ENCODE measurements at places on chromosomes 6 and 20.

- no peak for DNase-seq
Measured at GRCh38 chr6:131067521-131067920, 4.5 kb upstream of the EPB41L2 start.

DNA sequence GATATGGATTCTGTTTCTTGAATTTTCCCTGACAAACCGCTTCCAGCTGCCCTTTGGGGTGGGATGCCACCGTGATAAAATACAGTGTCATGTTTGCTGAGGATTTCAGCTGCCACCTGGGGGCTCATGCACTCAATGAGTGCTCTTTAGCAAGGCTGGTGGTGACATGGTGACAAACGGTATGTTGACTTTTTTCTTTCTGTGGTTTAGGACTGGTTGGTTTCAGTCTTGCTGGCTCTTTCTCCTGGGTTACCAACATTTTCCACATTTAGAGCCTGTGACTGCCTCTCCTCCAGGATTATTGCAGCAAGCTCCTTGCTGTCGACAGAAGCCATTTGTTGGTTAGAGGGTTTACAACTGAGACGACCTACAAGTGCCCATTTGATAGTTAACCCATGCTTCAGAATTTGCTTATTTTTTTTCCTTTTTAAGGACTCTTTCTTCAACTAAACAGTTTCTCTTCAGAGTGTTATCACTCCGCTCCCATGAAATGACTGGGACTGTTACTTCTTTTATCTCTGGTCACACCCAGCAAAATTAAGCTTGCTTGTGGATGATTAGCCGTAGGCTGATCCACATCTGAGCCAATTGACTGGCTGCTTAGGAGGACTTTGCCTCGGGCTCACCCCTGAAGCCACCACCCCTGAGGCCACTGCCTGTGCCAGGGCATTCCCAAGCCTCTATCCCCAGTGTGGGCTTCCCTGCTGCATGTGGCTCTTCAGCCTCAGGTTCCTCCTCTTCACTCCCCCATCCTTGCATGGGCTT, 48.4 kb upstream of the CDYL start:
- DNase-seq, result no peak

- DNase-seq, result no peak
Measured at GRCh38 chr6:37535428-37535758, 35.7 kb upstream of the CCDC167 start.

GRCh38 chr6:133977983-133978895, 25.2 kb downstream of the TBPL1 start:
- no peak for DNase-seq

DNA sequence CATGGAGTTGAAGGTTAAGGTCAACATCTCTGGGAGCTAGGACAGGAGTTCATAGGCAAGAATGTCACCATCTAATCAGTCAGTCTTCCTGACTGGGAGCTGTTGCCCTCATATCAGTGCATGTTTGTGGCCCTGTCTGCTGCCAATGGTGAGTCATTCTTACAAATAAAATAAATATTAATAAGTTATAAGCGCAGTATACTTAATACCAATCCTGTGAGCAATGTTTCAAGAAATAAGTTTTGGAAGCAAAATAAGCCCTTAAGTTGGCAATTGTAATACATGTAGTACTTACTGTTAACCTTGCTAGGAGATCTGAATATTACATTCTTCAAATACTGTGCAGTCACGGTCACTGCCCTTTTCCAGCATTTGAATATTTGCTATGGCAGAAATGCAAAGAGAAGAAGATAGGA, 20.2 kb upstream of the MDGA1 start:
- no peak for DNase-seq

DNA sequence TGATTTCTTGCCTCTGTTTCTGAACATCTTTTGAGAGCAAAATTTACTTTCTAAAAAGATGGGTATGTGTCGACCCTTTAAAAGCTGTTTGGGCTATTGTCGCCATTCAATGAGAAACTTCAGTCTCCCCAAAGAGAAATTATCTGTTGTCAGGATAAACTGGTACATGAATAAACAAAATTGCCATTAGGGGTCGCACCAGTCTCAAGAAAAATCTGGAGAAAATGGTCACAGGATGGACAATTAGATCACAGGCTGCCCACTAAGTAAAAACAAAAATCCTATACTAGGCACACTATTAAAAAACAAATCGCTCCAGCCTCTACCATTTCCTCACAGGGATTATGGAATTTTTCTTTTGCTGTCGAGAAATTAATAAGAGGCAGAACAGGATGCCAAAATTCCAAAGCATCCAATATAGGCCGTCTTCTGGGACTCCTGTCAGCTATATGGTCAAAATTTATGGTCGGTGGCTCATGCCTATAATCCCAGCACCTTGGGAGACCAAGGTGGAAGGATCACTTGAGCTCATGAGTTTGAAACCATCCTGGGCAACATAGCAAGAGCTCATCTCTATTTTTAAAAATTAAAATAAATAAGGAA, 5.5 kb upstream of the HLA-E start:
- DNase-seq, result no peak

GRCh38 chr6:18585032-18585573, 198.0 kb downstream of the RNF144B start:
- no peak for DNase-seq

- no peak for DNase-seq
Measured at GRCh38 chr20:60570481-60571277, 612.5 kb downstream of the CDH26 start.

DNA sequence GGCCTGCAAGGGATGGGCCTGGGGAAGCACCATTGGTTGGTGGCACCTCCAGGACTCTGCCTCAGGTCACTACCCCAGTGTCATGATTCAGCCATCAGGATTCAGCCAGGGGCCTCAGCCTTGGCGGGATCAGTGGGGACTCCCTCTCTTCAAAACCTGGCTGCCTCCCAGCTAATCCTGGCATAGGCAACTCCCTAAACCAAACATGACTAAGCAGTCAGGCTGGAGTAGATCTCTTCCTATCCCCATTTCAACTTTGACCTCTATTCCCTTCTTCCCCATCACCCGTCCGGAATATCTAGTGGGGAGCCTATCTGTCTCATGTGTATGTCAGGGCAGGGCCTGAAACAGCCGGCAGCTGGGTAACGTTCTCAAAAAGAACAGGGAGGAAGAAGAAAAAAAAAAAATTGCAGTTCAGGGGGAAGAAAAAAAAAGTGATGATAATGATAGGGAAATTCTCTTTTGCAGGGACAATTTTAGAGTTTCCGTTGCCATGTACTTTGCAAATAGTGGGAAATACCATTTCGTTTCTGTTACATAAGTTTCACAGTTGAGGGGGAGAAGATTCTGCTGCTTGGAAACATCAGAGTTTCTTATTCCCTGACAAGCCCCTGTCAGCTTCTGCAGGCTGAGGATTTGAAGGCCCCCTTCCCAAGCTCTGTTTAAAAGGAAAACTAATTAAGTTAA, 4.1 kb upstream of the PREX1 start:
- no peak for DNase-seq

DNA sequence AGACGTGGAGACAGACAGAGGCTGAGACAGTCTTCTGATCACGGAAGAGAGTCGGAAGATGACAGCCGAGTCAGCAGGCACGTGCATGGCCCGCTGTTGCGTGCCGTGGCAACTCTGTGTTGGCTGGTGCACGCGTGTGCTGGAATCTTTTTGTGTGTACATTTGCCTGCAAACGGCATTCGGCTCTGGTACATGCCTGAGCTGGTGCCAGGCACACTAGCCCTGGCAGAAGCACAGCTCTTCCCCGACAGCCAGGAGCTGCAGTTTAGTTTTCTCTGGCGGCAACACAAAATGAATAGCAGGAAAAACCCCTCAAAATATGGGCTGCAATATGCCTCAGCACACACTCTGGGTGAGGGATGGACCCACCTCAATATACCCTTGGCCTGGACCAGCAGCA, 769 bp upstream of the PDYN start:
- DNase-seq, result no peak

GRCh38 chr20:2984956-2985661, 58.3 kb upstream of the GNRH2 start:
- DNase-seq, result no peak

GRCh38 chr6:37454420-37455140, 21.6 kb downstream of the CMTR1 start:
- DNase-seq, result no peak

DNA sequence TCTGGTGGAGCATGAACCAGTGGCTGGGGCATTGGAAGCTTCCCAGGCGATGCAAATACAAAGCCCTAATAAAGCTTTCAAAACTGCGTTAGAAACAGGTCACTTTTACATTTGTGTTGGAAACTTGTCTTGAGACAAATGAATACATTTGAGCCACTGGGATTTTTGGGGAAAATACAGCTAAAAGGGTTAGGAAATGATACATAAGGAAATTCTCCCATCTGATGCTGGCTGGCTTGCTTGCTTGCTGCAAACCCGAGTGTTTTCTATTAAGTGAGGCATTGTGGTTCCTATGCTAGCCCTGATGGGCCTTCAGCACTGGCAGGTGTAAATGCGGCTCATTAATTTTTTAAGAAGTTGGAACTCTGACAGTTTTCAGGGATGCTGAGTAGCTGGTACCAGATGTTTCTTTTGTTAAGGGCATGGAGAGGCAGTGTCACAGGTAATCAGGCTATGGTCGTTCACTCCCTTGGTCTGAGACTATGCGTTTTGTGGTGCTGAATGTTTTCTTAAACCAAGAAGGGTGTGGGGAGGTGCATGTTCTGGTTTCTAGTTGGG, 35.2 kb downstream of the RREB1 start:
- no peak for DNase-seq

DNA sequence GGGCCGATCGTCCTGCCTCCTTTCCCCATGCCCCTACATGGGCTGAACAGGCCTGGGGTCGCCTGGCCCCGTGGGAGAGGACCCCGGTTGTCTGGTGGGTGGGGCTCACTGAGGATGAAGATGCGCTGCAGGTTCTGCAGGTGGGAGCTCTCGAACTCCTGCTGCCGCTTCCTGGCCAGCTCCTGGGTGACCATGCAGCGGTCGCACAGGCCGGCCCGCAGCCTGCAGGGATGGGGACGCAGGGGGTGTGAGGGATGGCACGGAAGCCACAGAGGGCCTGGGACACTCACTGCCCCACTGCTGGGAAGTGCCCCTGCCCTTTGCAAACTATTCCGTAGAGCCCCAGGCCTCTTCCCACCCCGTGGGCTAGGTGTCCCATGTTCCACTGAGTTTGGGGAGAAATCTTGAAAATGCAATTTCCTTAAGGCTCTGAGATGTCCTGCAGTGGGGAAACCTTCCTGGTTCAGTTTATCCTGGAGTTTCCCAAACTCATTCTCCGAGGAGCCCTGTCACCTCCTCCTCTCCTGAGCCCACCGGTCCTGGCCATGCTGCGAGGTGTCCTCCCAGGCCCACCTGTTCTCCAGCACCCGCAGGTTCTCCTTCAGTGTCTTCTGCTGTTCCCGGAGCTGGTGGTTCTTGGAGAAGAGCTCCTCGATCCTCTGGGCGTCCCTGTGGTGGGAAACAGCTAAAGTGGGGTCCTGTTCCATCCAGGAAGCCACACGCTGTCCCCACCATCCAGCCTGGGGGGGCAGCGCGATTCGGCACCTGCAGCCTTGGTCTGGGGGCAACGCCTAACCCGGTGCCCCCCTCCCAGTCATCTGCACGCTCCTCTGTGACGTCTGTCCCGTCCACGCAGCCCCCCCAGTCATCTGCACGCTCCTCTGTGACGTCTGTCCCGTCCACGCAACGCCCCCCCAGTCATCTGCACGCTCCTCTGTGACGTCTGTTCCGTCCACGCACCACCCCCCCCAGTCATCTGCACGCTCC, 9.9 kb upstream of the CABLES2 start:
- DNase-seq, result no peak
